ENCODE measurements at places on chromosomes 5 and 9.

DNA sequence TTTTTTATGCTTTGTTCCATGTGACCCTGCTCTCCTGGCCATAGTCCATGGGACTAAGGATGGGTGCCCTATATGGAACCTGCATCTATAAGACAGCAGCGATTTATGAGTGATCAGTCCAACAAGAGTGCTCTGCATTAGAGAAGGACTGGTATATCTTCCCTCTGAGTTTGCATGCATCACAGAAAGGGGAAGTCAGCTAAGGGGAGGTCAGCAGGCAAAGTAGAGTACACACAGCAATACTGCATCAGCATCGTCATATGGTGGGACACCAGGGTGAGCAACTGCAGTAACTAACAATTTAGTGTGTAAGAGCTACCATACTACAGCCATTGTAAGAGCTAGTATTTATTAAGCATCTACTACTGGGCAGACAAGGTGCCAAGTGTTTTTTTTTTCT is 311.3 kb downstream of the NDUFS4 start:
- H3K27ac ChIP-seq, result no peak overlapping the region
- DNase-seq, result no peak
- H3K4me1 ChIP-seq, result no peaks in the 10 kb centered on the region

DNA sequence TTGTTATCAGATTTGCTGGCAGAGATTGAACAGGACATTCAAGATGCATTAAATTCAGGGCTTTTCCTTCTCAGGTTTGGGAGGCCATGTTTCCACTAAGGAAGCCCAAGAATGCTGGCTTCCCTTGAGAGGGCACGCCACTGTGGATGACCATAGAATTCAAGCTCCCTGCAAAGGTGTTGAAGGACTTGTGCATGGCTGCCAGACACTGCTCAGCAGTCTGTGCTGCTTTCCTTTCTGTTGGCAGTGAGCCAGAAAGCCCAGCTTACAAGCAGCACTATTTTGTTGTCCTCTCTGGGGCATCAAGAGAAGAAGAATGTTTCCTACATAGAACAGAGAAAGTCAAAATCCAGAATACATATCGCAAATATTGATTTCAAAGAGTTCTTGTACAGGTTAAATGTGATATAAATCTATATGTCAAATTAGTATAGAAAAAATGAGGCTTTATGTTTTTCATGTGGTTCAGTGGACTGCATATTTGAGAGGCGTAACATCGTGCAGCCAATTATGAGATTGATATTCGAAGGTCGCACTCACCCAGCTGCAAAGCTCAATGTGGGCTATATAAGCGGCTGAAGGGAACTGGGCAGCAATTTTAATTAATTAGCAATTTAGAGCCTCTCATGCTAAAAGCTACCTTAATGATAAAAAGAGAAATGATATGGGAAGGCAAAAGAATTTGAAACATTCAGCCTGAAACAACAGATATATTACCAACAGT is 103.1 kb upstream of the ISL1 start:
- DNase-seq, result no peak
- H3K36me3 ChIP-seq, result no peaks in the 10 kb centered on the region
- no peaks in the 10 kb centered on the region for H3K4me1 ChIP-seq
- no peak overlapping the region for H3K27ac ChIP-seq
- no peak overlapping the region for H3K4me3 ChIP-seq

DNA sequence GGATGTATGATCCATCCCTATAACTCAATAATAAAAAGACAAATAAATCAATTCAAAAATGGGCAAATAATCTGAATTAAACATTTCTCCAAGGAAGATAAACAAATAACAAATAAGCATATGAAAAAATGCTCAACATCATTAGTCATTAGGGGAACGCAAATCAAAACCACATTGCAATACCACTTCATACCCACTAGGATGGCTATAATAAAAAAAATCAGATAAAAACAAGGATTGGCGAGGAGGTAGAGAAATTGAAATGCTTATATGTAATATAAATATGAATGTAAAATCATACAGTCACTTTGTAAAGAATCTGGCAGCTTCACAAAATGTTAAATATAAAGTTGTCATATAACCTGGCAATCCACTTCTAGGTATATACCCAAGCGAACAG is 52.3 kb upstream of the TBCA start:
- H3K27me3 ChIP-seq, result peaks cover 19% of the 10 kb centered on the region
- no peak overlapping the region for H3K27ac ChIP-seq
- no peaks in the 10 kb centered on the region for H3K36me3 ChIP-seq
- H3K4me1 ChIP-seq, result no peaks in the 10 kb centered on the region
- DNase-seq, result no peak
- no peak overlapping the region for H3K4me3 ChIP-seq

- H3K27ac ChIP-seq, result no peak overlapping the region
- H3K4me1 ChIP-seq, result no peaks in the 10 kb centered on the region
- H3K4me3 ChIP-seq, result no peak overlapping the region
- H3K36me3 ChIP-seq, result peaks cover 4% of the 10 kb centered on the region
- peaks cover 2% of the 10 kb centered on the region for H3K27me3 ChIP-seq
Observed at GRCh38 chr9:136757328-136757727, 715 bp downstream of the LCN8 start.

DNA sequence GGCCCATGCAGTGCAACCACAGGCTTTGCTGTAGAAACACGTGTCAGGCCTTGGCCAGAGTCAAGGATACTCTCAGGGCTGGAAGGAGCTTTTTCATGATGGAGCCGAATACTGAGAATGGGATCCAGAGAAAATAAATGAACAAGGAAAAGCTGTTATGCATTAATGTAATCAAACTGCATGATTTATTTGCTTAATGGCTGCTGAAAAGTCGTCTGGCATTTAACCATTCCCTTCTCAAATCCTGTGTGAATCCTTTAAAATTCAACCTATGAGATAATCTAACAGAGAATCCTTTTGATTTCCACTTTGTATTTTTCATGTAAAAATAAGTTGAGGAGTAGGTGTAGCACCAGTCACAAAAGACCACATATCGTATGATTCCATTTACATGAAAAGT is 24.1 kb upstream of the GNA14 start:
- no peak for DNase-seq
- H3K27me3 ChIP-seq, result no peaks in the 10 kb centered on the region
- H3K36me3 ChIP-seq, result no peaks in the 10 kb centered on the region
- H3K4me1 ChIP-seq, result no peaks in the 10 kb centered on the region
- no peak overlapping the region for H3K4me3 ChIP-seq

- DNase-seq, result no peak
- no peak overlapping the region for H3K27ac ChIP-seq
- H3K4me1 ChIP-seq, result peaks cover 2% of the 10 kb centered on the region
- H3K36me3 ChIP-seq, result no peaks in the 10 kb centered on the region
Observed at GRCh38 chr5:73152411-73153388, 20.3 kb upstream of the TMEM174 start.

- H3K36me3 ChIP-seq, result no peaks in the 10 kb centered on the region
- DNase-seq, result no peak
- H3K27ac ChIP-seq, result no peak overlapping the region
- no peaks in the 10 kb centered on the region for H3K4me1 ChIP-seq
- H3K27me3 ChIP-seq, result no peaks in the 10 kb centered on the region
- H3K4me3 ChIP-seq, result no peak overlapping the region
Observed at GRCh38 chr5:9658706-9659105, 28.6 kb upstream of the TAS2R1 start.

DNA sequence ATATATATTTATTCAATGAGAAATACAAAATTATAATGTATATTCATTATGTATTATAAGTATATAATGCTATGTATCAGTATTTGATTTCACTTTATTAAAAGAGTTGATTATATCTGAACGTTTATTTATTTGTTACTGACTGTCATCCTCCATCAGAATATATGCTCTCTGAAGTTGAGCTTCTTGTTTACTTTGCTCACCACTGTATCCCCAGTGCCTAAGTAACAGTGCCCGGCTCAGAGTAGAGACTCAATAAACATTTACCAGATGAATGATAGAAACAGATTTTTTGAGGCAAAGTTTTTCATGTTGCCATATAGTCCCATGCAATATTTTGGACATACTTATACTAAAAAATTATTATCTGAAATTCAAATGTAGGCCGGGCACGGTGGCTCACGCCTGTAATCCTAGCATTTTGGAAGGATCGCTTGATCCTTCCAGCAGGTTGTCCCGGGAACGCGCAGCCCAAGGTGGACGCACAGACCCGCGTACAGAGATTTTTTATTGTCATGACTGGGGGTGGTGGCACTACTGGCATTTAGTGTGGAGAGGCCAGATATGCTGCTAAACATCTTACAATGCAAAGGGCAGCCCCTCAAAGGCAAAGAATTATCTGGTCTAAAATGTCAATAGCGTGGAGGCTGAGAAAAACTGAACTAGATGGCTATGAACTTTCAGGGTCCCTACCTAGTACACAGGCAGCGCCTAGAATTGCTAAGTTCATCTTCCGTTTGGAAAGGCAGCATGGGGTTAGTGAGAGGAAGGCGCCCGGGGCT is 761 bp upstream of the DNAJC25 start:
- peaks cover 40% of the 10 kb centered on the region for H3K4me1 ChIP-seq
- peak overlapping the region; percentile 92 for H3K27ac ChIP-seq
- no peaks in the 10 kb centered on the region for H3K27me3 ChIP-seq

GRCh38 chr5:53355316-53355715 is 125.1 kb upstream of the FST start:
- H3K27me3 ChIP-seq, result peaks cover 6% of the 10 kb centered on the region
- H3K4me1 ChIP-seq, result no peaks in the 10 kb centered on the region
- H3K4me3 ChIP-seq, result no peak overlapping the region

GRCh38 chr5:80249901-80250300 is 5.9 kb downstream of the SERINC5 start:
- H3K27me3 ChIP-seq, result no peaks in the 10 kb centered on the region
- no peak for DNase-seq
- peak overlapping the region; percentile 77 for H3K27ac ChIP-seq
- H3K36me3 ChIP-seq, result peaks cover 60% of the 10 kb centered on the region

- H3K4me3 ChIP-seq, result no peak overlapping the region
- no peak overlapping the region for H3K27ac ChIP-seq
- no peak for DNase-seq
- no peaks in the 10 kb centered on the region for H3K27me3 ChIP-seq
Observed at GRCh38 chr9:25716220-25716872, 38.1 kb upstream of the TUSC1 start.

- H3K27me3 ChIP-seq, result no peaks in the 10 kb centered on the region
- H3K36me3 ChIP-seq, result peaks cover 5% of the 10 kb centered on the region
- no peak for DNase-seq
- H3K4me3 ChIP-seq, result no peak overlapping the region
- no peak overlapping the region for H3K27ac ChIP-seq
- no peaks in the 10 kb centered on the region for H3K4me1 ChIP-seq
Observed at GRCh38 chr5:16869821-16870796, 66.0 kb downstream of the MYO10 start.

DNA sequence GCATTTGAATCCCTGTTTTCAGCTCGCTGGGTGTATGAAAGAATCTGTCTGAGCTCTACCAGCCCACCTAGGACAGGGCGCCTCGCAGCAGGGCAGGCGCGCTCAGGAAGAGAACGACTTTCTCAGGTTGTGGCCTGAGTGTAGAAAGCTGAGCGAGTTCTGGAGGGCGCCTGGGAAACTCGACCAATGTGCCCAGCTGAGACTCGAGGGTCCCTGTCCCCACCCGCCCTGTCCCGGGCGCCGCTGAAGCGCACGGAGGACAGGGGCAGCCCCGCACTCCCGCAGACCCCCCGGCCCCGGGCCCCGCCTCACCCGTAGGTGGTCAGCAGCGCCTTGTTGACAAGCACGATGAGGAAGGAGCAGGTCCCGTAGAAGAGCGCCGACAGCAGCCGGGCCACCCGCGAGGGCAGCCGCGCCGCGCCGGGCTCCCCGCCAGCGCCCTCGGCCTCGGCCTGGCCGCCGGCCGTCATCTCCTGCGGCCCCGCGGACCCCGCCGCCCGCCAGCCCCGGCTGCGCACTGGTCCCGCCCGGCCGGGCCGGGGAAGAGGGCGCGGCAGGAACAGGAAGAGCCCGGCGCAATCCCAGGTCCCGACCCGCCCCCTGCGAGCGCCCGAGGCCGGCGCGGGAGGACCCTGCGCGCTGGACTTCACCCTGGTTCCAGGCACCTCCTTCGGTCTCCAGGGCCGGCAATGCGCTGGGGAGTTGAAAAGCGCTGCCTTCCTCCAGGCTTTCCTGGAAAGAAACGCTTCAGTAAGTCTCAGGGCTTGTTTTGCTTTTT is at the start of gene SLC35D2:
TSS of gene SLC35D2 (minus strand) at position 547 of the 778 bp plus-strand sequence. CDS start at position 470, 77 bp downstream.
- H3K36me3 ChIP-seq, result peaks cover 3% of the 10 kb centered on the region
- peak within 1 kb of the TSS; percentile 90 for H3K27ac ChIP-seq
- peak within 1 kb of the TSS; percentile 81 for H3K4me3 ChIP-seq
- H3K27me3 ChIP-seq, result no peaks in the 10 kb centered on the region
- peaks cover 17% of the 10 kb centered on the region for H3K4me1 ChIP-seq

GRCh38 chr9:114350636-114351401 is 21.1 kb downstream of the ORM2 start:
- H3K4me1 ChIP-seq, result peaks cover 58% of the 10 kb centered on the region
- DNase-seq, result no peak
- H3K36me3 ChIP-seq, result no peaks in the 10 kb centered on the region

DNA sequence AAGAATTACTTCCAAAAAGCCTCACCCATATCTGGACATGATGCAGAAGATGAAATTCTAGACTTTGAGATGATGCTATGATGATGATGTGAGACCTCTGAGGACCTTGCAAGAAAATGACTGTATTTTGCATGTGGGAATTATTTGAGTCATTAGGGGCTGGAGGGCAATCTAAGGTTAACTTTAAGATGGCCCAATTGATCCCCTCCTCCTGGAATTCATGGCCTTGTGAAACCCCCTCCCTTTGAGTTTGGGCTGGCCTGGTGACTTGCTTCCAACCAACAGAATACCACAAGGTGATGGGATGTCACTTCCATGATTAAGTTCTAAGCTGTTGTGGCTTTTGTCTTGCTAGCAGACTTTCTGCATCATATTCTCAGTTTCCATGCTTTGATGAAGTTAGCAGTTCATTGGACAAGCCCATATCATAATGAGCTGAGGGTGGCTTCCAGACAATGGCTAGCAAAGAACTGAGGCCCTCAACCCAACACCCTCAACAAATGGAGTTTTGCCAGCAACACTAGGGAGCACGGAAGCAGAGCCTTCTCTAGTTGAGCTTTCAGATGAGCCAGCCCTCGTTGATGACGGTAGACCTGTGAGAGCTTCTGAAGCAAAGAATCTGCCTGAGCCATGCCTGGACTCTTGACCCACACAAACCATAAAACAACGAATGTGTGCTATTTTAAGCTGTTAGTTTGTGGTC is 7.4 kb upstream of the AMACR start:
- no peaks in the 10 kb centered on the region for H3K27me3 ChIP-seq
- H3K4me1 ChIP-seq, result no peaks in the 10 kb centered on the region
- H3K27ac ChIP-seq, result no peak overlapping the region

Data from naive thymus-derived CD8-positive, alpha-beta T cell (primary cell).